ENCODE measurements at places on chromosomes 1 and 21.
A peak's percentile ranks its signal among the peaks of the same experiment; 100 is the strongest.

DNA sequence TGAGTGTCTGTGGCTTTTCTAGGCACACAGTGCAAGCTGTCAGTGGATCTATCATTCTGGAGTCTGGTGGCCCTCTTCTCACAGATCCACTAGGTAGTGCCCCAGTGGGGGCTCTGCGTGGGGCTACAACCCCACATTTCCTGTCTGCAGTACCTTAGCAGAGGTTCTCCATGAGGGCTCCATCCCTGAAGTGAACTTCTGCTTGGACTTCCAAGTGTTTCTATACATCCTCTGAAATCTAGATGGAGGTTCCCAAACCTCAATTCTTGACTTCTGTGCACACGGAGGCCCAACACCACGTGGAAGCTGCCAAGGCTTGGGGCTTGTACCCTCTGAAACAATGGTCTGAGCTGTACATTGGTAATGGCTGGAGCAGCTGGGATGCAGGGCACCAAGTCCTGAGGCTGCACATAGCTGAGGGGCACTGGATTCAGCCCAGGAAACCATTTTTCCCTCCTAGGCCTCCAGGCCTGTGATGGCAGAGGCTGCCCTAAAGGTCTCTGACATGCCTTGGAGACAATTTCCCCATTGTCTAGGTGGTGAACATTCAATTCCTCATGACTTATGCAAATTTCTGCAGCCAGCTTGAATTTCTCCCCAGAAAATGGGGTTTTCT lies 29.2 kb upstream of the TSNAX start:
- DNase-seq = no peak

- no peak for DNase-seq
Observed at GRCh38 chr1:230312676-230313075, 113.5 kb downstream of the PGBD5 start.

DNA sequence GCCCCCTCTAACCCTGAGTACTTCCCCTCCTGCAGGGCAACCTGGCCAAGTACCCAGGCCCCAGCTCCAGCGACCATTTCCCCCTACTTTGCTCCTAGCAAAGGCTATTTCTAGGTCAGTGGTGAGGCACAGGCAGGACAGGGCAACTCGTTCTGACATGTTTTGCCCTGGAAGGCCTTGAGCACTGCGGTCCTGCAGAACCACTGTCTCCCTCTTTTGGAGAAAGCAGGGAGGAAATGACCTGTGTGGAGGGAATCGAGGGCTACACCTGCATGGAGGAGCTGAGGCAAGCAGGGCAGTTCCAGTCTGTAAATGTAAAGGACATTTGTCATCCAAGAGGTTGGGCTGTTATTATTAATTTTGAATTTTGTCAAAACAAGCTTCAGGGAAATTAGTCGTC lies 99.1 kb downstream of the PPIAL4G start:
- no peak for DNase-seq

DNA sequence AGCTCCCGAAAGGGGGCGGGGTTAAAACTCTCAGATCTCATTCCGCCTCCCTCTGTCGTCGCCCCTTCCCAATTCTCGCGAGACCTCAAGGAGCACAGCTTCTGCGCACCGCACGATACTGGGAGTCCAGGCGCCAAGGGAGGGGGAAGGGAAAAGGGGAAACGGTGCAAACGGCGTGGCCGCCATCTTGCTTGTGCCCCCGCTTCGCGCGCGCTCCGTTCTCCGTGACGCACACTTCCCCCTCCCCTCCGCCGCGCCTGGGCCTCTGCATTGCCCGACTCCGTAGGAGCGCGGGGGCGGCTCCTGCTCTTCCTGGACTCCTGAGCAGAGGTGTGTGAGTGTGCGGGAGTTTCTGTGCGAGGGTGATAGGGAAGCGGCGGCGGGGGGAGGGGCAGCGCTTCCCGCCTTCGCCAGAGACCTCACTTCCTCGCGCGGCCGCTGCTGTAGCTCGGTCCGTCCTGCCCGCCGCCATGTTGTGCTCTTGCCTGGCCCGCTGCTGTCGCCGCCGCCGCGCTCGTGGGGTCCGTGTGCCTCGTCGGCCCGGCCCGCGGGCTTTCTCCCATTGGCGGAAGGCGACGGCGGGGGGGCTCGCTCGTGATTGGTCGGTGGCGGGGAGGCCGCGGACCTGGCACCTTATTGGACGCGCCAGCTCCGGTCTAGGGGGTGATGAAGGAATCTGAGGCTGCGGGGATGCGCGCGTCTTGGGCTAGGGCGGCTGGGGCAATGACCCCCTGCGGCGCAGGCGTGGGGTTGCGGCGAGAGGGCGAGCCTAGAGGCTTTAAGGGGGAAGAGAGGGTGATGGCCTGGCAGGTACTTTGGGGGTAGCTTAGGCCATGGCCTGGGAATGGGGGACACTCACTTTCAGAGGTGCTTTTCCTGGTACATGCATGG lies at the start of gene NFYC:
NFYC (plus strand) TSS at position 167 of the 891 bp plus-strand sequence. CDS start 47,140 bp downstream, outside the sequence.
- peak; percentile 85 for DNase-seq

GRCh38 chr1:86822459-86822858 lies 91.5 kb downstream of the SELENOF start:
- no peak for DNase-seq

DNA sequence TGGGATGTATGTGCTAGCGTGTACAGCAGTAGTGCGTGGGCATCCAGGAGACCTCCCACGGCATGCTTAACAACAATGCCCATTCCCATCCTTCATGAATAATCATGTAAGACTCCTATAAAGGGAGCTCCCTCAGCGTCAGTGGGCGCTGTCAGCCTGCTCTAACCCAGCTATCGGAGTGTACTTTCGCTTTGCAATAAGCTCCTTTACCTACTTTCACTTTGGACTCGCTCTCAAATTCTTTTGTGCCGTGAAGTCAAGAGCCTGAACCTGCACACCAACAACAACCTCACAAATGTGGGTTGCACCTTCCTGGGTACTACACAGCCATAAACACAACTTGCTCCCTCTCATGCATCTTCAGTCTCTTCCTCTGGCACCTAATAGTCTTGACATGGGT lies 114.8 kb upstream of the PAXBP1 start:
- no peak for DNase-seq

GRCh38 chr1:214801191-214801590 lies 198.2 kb downstream of the CENPF start:
- no peak for DNase-seq

DNA sequence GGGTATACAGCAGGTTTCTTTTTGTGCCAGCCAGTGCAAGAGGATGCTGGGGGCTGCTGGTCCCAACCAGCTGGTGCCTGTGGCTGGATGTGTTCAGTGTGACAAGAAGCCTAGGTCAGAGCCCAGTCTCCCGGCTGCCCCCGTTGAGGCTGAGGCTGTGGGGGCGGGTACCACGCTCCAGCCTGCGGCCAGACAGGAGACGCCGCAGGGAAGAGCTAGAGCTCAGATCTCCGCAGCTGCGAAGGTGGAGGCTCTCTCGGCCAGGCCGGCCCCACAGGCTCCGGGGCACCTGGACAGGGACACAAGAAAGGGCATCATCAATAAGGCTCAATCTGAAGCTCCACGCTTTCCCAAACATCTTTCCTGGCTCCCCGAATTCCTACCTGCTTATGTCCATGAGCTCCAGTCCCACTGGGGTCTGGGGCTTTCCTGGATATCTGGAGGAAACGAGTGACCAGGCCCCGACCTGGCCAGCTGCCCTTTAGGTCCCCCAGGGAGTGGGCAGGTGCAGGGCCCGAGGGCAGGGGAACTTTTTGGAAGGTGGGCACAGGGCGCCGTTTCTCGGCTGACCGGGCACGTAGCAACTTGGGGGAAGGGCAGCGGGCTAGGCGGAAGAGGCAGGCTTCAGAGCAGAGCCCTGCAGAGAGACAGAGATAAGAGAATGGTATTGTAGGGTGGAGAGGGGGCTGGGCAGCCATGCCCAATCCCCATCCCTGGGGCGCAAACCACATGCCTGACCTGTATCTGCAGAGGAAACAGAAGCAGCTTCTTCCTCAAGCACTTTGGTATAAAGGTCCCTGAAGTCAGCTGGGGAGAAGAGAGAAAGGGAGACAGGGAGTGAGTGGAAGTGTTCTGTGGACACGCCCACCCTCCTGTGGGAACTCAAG lies 7.4 kb downstream of the ENTREP3 start:
- no peak for DNase-seq

DNA sequence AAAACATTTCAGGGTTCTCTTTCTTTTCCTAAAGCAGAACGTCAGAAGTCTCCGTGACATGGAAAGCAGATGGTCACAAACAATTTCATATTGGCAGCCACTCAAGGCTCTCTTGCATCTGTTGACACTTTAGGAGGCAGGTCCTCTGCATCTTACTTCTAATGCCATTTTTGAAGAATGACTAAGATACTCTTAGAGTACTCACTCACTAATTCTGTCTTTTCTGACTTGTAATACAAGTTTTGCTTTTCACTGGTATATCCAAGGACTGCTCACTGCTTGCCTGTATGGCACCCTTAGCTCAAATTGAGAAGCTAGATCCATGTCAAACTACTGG lies 68.3 kb downstream of the PRRX1 start:
- DNase-seq = no peak

DNA sequence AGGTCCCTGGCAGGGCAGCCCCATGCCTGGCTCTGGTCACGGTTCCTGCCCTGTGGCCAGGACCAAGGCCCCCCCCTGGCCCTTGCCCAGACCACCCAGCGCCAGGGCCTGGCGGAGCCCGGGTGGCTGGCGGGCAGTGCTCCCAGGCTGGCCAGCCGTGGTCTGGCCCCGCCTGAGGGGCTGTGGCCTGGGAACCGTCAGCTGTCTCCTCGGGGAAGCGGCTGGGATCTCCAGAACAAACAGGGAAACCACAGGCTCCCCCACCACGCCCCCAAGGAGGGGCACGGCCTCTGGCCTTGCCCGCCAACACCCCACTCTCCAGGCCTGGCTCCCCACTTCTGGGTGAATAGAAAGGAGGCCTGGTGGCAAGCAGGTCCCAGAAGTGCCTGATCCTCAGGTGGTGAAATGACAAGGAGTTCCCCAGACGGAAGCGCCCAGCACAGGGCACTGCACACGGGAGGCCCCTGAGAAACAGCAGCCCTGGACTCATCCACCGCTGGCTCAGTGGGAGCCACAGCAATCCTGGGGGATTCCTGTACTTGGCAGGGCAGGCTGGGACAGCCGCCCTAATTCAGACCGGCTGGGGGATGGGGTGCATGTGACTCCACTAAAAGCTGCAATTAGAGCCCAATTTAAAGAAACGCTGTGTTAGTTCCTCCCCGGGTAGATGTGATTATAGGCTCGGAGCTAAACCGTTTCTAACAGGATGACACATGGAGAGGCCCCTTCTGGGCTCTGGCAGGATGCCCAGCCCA lies 78.9 kb downstream of the RAP1GAP start:
- no peak for DNase-seq

- DNase-seq = no peak
Observed at GRCh38 chr21:43829161-43829560, 35.9 kb upstream of the AGPAT3 start.

GRCh38 chr1:178017517-178017916 lies 47.7 kb upstream of the SEC16B start:
- no peak for DNase-seq

- no peak for DNase-seq
Observed at GRCh38 chr1:237671262-237671661, 219.5 kb downstream of the ZP4 start.

GRCh38 chr1:86453664-86454063 lies 15.1 kb upstream of the CLCA1 start:
- DNase-seq = no peak

DNA sequence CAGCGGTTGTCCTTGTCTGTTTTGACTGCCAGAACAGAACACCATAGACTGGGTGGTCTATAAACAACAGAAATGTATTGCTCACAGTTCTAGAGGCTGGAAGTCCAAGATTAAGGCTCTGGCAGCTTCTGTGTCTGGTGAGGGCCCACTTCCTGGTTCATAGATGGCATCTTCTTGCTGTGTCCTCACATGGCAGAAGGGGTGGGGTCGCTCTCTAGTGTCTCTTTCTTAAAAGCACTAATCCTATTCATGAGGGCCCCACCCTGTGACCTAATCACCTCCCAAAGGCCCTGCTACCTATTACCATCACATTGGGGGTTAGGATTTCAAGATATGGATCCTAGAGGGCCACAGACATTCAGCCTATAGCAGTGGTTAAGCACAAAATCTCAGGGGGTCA lies 304.4 kb downstream of the NFIA start:
- no peak for DNase-seq

DNA sequence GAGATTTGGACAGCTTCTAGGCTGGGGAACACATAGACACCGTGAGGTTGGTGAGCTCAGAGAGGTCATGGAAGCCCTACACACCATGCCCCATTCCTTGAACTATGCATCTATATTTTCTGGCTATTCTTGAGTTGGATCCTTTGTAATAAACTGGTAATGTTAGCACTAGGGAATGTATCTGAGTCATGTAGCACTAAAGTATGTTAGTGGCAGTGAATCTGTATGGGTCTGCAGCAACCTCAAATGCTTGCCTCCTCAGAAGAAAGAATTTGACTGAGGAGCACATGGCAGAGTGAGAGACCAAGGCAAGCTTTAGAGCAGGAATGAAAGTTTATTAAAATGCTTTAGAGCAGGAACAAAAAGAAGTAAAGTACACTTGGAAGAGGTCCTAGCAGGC lies 43.7 kb upstream of the LRRC7 start:
- no peak for DNase-seq

DNA sequence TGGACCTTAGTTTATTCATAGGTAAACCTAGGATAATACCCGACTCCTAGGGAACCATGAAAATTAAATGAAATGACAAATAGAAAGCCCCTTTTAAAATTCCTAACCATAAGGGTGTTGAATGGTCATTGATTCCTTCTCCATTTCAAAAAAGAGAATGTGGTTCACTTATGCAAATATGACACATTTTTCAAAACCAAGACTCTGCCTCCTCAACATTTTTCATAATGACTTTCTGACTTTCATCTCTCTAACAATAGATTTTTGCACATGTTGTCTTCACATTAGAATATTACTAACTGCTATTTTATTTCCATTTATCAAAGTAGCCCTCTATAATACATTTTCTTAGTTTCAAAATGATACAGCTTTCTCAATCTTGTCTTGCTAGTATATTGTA lies 169.1 kb downstream of the NTNG1 start:
- no peak for DNase-seq

- DNase-seq = no peak
Observed at GRCh38 chr1:115296981-115297380, 41.1 kb downstream of the NGF start.
